ENCODE measurements at places on chromosomes 12 and 14. TPM values are rescaled to one million over a fixed set of nuclear protein-coding genes. Genes with fewer than 3 reads are reported as not detected.

Gene MGAT4C
- total RNA-seq = not detected

Gene PCED1B
- total RNA-seq = 9.0 TPM

Gene SNAPC1
- total RNA-seq = 26.4 TPM

Gene KRT73
- not detected for total RNA-seq

Gene DIO2
- total RNA-seq = not detected

Gene GLT8D2
- total RNA-seq = 2.0 TPM

Gene EML5
- total RNA-seq = 0.40 TPM

Gene MYF6
- total RNA-seq = 0.14 TPM

Gene KIF26A
- 0.46 TPM for total RNA-seq

Gene SMIM41
- total RNA-seq = not detected

Gene MSI1
- 25.8 TPM for total RNA-seq

Gene MYL2
- not detected for total RNA-seq

Gene FAM181A
- not detected for total RNA-seq

GRCh38 chr12:3964439-3964838 lies 91.2 kb upstream of the PARP11 start:
- DNase-seq = no peak

DNA sequence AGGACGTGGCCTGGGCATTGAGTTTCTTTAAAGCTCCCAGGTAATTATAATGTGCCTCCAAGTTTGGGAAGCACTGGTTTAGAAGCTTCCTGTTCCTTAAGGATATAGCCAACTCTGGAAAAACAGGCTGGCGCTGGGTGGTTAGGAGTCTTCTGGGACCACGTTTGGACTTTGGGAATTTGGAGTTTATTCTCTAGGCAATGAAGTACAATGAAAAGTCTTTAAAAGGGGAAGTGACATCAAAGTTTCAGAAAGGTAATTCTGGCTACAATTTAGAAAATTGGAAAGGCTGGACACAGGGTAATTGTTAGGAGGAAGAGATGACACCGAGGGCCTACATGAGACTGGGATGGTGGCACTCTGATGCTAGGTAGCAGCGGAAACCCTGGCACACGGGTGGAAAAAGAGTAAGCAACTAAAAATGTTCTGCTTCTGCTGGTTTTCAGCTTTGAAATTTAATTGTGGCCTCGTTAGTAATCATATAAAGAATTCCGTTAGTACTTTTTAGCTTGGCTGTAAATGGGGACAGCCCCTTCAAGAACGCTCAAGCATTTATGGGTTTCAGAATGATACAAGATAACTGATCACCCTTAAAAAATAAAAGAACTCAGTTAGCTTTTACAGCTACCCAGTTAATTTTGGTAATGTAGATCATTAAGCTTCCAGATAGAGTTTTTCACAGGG lies 12.7 kb upstream of the DCP1B start:
- no peak for DNase-seq

- peak; percentile 96 for DNase-seq
These were observed 159.8 kb upstream of the DAAM1 start for GRCh38 chr14:59028476-59029202.

- DNase-seq = no peak
These were observed 144.7 kb downstream of the SMOC1 start for GRCh38 chr14:70023871-70024270.

GRCh38 chr14:65040666-65041433 lies 54.2 kb downstream of the FNTB start:
- no peak for DNase-seq

GRCh38 chr12:89663577-89664357 lies 44.9 kb downstream of the ATP2B1 start:
- DNase-seq = no peak

- no peak for DNase-seq
These were observed 817 bp downstream of the STXBP6 start for GRCh38 chr14:25049093-25049567.

DNA sequence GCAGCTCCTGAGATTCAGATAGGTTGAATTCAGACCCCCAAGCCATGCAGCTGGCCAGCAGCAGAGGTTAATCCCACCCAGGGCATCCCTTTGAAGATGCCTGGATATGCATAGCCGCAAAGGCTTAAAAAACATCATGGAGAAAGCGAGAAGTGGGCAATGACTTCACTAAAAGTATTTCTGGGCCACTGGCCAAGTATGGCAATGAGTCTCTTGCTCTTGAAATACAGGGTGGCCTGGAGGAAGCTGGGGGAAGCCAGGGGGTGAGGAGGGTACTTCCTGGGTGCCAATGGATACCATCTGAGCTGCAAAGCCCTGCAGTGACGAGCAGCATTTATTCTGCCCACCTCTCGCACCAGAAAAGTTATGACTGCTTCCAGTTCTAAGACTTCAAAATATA lies 539.3 kb upstream of the TBX3 start:
- no peak for DNase-seq

- DNase-seq = no peak
These were observed 1.4 kb downstream of the LIN7A start for GRCh38 chr12:80936353-80936641.

DNA sequence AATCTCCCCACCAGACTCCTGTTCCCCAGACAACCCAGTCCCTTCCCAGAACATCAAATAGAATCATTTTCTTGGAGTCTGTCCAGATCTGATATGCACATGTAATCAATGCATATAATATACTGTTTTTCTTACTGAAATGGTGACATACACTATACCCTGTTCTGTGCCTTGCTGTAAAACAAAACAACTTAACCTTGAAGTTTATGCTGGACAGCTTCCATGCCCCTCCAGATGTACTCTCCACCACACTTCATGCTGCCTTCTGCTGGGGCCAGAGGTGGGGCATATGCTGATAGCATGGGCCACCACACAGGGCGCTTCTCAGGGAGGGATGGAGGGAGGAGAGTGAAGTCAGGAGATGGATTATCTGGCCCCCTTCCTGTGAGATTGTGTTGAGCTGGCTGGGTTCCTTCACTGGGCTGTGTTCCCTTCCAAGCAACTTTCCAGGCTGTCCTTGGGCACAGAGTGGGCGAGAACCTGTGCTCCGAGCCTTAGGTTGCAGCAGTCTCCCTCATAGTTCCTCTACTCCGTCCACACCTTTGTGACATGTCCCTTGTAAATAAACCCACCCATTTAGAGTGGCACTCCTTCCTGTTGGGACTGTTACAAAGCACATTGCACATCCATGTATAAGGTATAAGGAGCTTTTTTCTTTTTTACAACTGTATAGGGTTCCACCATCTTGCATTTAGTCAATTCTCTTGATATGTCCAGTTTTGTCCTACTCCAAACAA lies 77.6 kb upstream of the RIC8B start:
- no peak for DNase-seq

DNA sequence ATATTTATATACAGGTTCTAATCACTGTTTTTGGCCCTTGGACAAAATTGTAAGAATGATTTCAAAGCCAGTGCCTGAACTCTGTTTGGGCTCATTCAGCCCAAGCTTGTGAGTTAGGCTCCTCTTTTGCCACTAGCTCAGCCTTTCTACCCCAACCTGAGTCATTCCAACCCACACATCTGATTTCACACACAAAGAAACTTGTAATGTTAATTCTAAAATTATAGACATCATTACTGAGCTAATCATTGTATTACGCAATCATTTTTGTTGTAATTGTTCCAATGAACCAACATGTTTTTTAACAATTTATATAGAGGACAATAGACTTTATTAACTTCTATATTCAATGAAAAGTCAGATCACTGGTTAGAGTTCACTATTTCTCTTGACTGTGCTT lies 441.1 kb downstream of the ETNK1 start:
- no peak for DNase-seq

- no peak for DNase-seq
These were observed 8.1 kb upstream of the CYP46A1 start for GRCh38 chr14:99675951-99676350.

DNA sequence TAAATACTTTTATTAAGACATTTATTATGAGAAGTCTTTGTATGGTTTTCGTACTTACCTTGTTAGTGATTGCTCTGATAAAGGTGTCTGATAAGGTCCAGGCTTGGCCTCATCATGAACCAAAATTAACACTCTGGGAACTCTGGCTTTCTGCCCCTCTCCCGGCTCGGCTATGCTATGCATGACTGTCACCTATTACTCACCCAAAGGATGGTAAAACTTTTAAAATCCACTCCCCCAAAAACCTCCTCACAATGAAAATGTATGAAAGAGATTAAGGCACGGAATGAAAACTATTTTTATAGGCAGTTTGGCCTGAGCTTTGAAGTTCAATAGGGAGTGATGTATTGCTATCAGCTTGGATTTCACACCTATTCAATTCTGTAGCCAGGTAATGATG lies 217.3 kb upstream of the TBX3 start:
- no peak for DNase-seq

DNA sequence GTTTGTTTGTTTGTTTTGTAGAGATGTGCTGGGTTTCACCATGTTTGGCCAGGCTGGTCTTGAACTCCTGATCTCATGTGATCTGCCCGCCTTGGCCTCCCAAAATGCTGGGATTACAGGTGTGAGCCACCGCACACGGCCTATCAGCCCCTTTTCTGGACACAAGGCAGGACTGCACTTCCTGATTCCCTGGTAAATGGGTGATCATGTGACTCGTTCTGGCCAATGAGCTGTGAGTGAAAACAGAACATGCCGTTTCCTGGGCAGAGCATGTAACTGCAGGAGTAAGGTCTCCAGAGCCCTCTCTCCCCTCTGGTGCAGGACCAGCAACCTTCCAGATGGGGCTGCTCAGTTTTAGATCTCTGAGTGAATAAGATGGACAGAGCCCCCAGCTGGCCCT lies 92.7 kb downstream of the ITPK1 start:
- DNase-seq = no peak

DNA sequence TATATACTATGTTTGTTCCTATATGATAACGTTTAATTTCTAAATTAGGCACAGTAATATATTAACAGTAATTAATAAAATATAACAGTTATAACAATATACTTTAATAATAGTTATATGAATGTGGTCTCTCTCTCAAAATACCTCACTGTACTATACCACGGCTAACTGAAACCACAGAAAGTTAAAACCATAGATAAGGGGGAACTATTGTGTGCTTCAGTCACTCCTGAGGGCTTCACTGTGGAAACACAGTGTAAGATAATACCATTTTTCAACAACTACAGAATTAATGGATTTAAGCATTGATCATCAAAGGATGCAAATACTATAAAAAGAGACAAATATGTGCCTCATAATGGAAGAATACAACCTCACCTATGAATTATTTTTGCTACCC lies 266.4 kb upstream of the RGS6 start:
- no peak for DNase-seq

GRCh38 chr14:34043627-34044372 lies 92.9 kb upstream of the EGLN3 start:
- DNase-seq = no peak

- no peak for DNase-seq
These were observed 29.9 kb upstream of the MYBPC1 start for GRCh38 chr12:101564912-101565311.

DNA sequence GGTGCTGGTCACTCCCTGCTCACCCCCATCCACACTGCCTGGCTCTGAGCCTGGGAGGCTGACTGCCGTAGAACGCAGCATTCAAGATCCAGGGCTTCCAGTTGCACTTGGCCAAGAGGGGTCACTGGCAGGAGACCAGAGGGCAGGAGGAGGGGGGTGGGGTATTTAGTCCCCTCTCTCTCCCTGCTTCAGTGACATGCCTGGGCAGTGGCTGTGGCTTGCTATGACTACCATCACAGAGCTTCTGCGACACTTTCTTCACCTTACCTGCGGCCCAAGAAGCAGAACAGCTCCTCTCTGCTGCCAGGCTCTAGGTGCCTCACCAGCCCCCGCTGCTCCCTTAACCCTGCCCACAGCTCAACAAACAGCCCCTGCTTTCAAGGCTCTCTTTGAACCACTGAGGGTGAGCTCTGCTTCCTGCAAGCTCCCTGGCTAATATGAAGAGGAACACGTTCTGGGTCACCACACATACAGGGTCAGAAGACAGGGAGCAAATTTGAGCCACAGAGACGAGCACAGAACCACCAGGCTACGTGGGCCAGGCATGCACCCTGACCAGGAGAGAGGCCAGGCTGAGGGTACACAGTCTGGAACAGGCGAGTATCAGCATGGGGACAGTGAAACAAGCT lies 55.7 kb downstream of the ITPK1 start:
- no peak for DNase-seq

DNA sequence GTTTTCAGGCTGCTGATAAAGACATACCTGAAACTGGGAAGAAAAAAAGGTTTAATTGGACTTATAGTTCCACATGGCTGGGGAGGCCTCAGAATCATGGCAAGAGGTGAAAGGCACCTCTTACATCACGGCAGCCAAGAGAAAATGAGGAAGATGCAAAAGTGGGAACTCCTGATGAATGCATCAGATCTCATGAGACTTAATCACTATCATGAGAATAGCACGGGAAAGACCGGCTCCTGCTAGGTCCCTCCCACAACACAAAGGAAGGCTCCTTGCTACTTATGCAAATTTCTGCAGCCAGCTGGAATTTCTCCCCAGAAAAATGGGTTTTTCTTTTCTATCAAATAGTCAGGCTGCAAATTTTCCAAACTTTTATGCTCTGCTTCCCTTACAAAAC lies 174.1 kb upstream of the RMST start:
- DNase-seq = no peak

DNA sequence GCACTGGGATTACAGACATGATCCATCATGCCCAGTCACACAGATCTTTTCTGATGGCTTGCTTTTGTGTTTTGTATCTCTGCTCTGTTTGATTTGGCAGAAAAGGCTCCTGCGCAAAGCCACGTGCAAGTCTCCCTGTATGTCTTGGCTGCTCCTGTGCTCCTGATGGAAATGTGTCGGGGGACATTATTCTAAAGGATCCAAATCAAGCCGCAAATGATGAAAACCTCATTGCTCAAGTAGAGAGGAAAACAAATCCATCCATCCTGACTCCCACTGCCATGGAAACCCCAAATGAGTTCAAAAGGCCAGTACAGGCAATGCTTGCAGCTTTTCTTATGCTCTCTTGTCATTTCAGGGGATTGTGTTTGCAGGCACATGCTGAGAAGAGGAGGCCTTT lies 93.8 kb downstream of the NDUFA12 start:
- DNase-seq = no peak

GRCh38 chr14:76705214-76705613 lies 56.1 kb upstream of the VASH1 start:
- DNase-seq = no peak

- peak; percentile 2 for DNase-seq
These were observed 71.4 kb downstream of the MNAT1 start for GRCh38 chr14:60805841-60806430.

- DNase-seq = no peak
These were observed 1.1 kb downstream of the ADSS1 start for GRCh38 chr14:104724981-104725771.

DNA sequence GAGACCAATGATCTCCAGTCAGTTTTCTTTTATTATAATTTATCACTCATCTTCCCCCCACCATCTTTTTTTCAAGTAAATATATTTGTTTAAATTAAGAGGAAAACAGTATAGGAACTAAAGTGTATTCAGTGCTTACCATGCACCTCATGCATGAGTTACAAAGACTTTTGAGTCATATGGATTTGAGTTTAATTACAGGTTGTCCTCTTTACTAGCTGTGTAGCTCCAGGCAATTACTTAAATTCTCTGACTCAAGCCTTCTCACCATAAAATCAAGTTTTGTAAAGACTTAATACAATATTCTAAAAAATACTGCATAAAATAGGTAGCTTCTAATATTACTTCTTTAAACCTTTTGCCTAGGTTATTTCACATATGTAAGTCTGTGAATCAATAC lies 251.3 kb downstream of the SLC16A7 start:
- no peak for DNase-seq

Data from epithelial cell of proximal tubule (primary cell).